ENCODE measurements at places on chromosomes 7 and 10. TPM values are rescaled to one million over a fixed set of nuclear protein-coding genes. Genes with fewer than 3 reads are reported as not detected.

The FAM237B gene
- not detected for total RNA-seq

The CALCR gene
- not detected for total RNA-seq

The PRSS37 gene
- not detected for total RNA-seq

The FRMPD2 gene
- not detected for total RNA-seq

The GARIN1A gene
- 2.6 TPM for total RNA-seq

The SLC13A1 gene
- not detected for total RNA-seq

The INSYN2A gene
- not detected for total RNA-seq

The MIOS gene
- total RNA-seq: 49.5 TPM

The SPACDR gene
- total RNA-seq: 5.4 TPM

The CARD11 gene
- total RNA-seq: 114 TPM

The APBB1IP gene
- total RNA-seq: 49.7 TPM

The HOXA1 gene
- 0.69 TPM for total RNA-seq

The SRRM3 gene
- total RNA-seq: not detected

The WNT8B gene
- 0.14 TPM for total RNA-seq

The NAT16 gene
- not detected for total RNA-seq

The GPRIN2 gene
- not detected for total RNA-seq

The GBX1 gene
- total RNA-seq: not detected

The KCNMA1 gene
- 1.0 TPM for total RNA-seq

The ZNF503 gene
- total RNA-seq: 0.50 TPM

The KAZALD1 gene
- total RNA-seq: 0.49 TPM

The SLC26A5 gene
- total RNA-seq: not detected

The PHKG1 gene
- 2.6 TPM for total RNA-seq

The CADPS2 gene
- not detected for total RNA-seq

The CRPPA gene
- 0.86 TPM for total RNA-seq

The NRG3 gene
- not detected for total RNA-seq

Data from activated T-cell treated with anti-CD3 and anti-CD28 coated beads, Interleukin-2, amount 50 U/mL, for 72 hours (primary cell).